ENCODE measurements at places on chromosomes 4 and X. TPM values are rescaled to one million over a fixed set of nuclear protein-coding genes. Genes with fewer than 3 reads are reported as not detected.
A peak's percentile ranks its signal among the peaks of the same experiment; 100 is the strongest.

GRCh38 chr4:1575418-1576303 lies 108.5 kb downstream of the FAM53A start:
- H3K4me1 ChIP-seq: no peaks in the 10 kb centered on the region
- H3K36me3 ChIP-seq: no peaks in the 10 kb centered on the region
- no peak for DNase-seq
- no peaks in the 10 kb centered on the region for H3K27me3 ChIP-seq

DNA sequence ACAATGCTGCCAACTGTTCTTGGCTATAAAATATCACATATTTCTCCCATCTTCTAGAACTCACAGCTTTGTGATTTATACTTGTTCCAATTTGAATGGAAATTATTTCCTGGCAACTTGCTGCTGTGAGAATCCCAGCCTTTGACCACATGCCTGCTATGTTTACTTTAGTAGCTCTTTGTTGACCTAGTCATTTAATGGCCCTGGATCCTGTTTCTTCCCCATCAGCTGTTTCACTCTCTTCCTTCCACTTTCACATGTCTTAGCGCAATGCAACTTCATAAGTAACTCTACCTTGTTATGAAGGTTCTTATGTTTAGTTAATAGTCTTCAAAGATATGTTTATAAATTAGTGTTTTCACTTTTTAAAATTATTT lies 1973.6 kb upstream of the AGA start:
- no peak for DNase-seq
- no peak overlapping the region for H3K4me3 ChIP-seq
- no peaks in the 10 kb centered on the region for H3K36me3 ChIP-seq
- H3K27me3 ChIP-seq: no peaks in the 10 kb centered on the region
- H3K4me1 ChIP-seq: no peaks in the 10 kb centered on the region
- H3K27ac ChIP-seq: no peak overlapping the region

Gene RTL3
- total RNA-seq: not detected

Gene INTU
- 0.16 TPM for total RNA-seq

DNA sequence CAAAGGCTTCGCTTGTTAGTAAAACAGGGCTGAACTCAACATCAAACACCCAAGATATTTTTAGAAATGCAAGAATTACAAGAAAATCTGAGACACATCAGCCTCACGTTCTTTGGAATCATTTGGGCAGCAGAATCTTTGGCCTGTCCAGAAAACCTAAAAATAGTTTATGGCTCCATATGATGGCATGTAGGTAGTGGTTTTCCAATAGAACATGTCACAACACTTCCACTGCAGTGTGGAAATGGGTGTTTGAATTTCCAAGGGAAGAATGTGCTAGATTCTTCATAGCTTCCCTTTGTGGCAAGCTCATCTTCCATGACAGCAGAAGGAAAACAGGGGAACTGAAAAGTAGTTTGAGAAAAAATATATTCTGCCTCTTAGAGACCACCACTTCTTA lies 118.8 kb downstream of the ARHGAP6 start:
- peaks cover 2% of the 10 kb centered on the region for H3K27me3 ChIP-seq
- H3K4me3 ChIP-seq: no peak overlapping the region
- H3K27ac ChIP-seq: no peak overlapping the region
- DNase-seq: no peak
- no peaks in the 10 kb centered on the region for H3K36me3 ChIP-seq

DNA sequence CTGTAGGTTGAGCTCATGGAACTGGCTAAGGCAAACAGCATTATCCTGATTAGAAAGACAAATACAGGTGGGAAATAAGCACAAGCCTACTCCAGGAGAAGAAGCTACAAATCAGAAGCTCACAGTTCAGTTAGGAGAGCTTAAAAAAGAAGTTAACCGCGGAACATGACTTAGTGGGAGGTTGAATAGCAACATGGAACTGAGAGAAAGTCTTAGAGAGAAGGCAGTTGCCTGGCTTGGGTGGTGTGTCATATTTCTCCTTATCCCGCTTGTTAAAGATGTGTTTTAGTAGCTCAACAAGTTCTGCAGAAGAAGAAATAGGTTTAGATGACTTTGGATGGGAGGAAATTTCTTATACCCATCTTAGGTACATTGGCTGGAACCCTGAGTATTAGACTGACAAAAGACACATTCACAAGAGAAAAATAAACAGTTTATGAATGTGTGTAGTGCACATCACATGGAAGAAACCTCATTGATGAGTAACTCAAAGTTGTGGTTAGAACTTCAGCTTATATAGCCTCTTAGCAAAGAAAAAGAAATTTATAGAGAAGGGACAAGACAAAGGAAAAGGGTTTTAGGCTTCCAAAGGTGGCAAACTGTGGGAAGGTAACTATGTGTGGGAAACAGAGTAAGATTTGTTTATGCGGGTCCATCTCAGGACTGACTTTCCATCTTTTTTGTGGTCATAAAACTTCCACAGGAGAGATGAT lies 37.4 kb upstream of the RXFP1 start:
- H3K4me1 ChIP-seq: no peaks in the 10 kb centered on the region
- H3K27me3 ChIP-seq: peaks cover 2% of the 10 kb centered on the region
- no peak for DNase-seq
- no peak overlapping the region for H3K27ac ChIP-seq
- no peak overlapping the region for H3K4me3 ChIP-seq

- no peaks in the 10 kb centered on the region for H3K4me1 ChIP-seq
- no peaks in the 10 kb centered on the region for H3K27me3 ChIP-seq
- no peak overlapping the region for H3K4me3 ChIP-seq
- H3K27ac ChIP-seq: no peak overlapping the region
- DNase-seq: no peak
Observed at GRCh38 chrX:69082753-69083150, 82.5 kb downstream of the PJA1 start.

GRCh38 chrX:22033818-22034217 lies 1.7 kb downstream of the PHEX start:
- peaks cover 37% of the 10 kb centered on the region for H3K4me1 ChIP-seq
- H3K27ac ChIP-seq: peak overlapping the region; percentile 38
- DNase-seq: no peak
- H3K4me3 ChIP-seq: peak overlapping the region; percentile 38
- no peaks in the 10 kb centered on the region for H3K27me3 ChIP-seq

GRCh38 chr4:124851741-124852140 lies 139.2 kb upstream of the ANKRD50 start:
- no peaks in the 10 kb centered on the region for H3K27me3 ChIP-seq
- DNase-seq: no peak
- H3K27ac ChIP-seq: no peak overlapping the region
- H3K36me3 ChIP-seq: no peaks in the 10 kb centered on the region
- no peak overlapping the region for H3K4me3 ChIP-seq

GRCh38 chr4:25955705-25956104 lies 41.7 kb downstream of the SMIM20 start:
- peaks cover 12% of the 10 kb centered on the region for H3K27me3 ChIP-seq
- DNase-seq: no peak
- no peak overlapping the region for H3K27ac ChIP-seq
- H3K36me3 ChIP-seq: no peaks in the 10 kb centered on the region

- no peak overlapping the region for H3K4me3 ChIP-seq
- H3K36me3 ChIP-seq: no peaks in the 10 kb centered on the region
- H3K27me3 ChIP-seq: peaks cover 2% of the 10 kb centered on the region
- no peak overlapping the region for H3K27ac ChIP-seq
- no peak for DNase-seq
- H3K4me1 ChIP-seq: no peaks in the 10 kb centered on the region
Observed at GRCh38 chr4:82711158-82711785, 87.3 kb downstream of the SCD5 start.

DNA sequence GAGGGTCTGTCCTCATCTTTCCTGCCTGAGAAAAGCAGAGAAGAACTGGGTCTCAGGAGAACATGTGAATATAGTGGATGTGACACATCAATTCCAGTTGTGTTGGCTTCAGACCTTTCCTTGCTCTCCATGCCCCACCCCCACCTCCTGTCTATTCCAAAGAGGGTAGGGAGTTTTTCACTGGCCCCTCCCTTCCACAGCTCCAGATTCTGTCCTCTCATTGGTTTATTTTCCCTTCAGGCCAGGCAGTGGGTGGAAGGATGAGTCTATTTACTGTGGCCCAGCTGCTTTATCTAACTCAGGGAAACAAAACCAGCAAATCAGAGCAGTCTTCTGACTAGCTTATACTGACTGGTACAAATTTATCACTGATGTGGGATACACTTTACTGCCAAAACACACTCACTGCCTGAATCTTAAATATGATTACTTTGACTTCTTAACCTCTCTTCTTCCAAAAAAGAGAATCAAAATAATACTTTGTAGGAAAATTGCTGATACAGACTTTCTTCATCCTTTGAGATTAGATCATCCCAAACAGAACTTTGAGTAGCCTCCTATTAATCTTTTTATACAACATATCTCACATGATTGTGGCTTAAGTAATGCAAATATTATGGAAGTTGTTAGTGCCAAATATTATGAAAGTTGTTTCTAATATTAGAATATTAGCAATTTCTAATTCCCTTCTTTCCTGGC lies 221.2 kb downstream of the MID1 start:
- H3K27ac ChIP-seq: no peak overlapping the region
- H3K4me3 ChIP-seq: no peak overlapping the region
- no peaks in the 10 kb centered on the region for H3K36me3 ChIP-seq
- no peaks in the 10 kb centered on the region for H3K27me3 ChIP-seq

Gene STK26
- total RNA-seq: 75.4 TPM

- peaks cover 59% of the 10 kb centered on the region for H3K36me3 ChIP-seq
- H3K27me3 ChIP-seq: no peaks in the 10 kb centered on the region
- peak overlapping the region; percentile 97 for H3K4me3 ChIP-seq
Observed at GRCh38 chrX:38803243-38803587, 2.0 kb downstream of the MID1IP1 start.

DNA sequence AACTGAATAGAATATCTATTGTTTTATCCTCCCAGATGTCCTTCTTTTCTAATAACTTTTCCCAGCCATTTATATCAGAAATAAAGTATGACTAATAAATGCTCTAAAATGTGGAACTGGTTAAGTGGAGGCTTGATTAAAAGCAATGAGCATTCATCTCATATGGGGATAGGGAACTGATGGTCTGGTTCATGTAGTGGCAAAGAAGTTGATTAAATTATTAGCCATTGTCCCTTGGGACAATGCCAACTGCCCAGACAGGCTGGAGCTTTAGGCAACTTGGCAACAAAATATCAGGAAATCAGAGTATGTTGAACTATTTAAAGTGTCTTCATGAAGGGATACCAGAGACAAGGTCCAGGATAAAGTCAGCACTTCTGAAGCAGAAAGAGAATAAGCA lies 24.2 kb downstream of the TRO start:
- H3K27me3 ChIP-seq: no peaks in the 10 kb centered on the region
- no peak for DNase-seq
- no peak overlapping the region for H3K4me3 ChIP-seq
- H3K27ac ChIP-seq: no peak overlapping the region

Gene CT45A2
- total RNA-seq: not detected

GRCh38 chr4:61507091-61507490 lies 307.0 kb downstream of the ADGRL3 start:
- H3K27me3 ChIP-seq: no peaks in the 10 kb centered on the region
- no peak overlapping the region for H3K4me3 ChIP-seq
- no peak for DNase-seq
- H3K4me1 ChIP-seq: no peaks in the 10 kb centered on the region
- no peaks in the 10 kb centered on the region for H3K36me3 ChIP-seq

Gene TMPRSS11D
- total RNA-seq: not detected

DNA sequence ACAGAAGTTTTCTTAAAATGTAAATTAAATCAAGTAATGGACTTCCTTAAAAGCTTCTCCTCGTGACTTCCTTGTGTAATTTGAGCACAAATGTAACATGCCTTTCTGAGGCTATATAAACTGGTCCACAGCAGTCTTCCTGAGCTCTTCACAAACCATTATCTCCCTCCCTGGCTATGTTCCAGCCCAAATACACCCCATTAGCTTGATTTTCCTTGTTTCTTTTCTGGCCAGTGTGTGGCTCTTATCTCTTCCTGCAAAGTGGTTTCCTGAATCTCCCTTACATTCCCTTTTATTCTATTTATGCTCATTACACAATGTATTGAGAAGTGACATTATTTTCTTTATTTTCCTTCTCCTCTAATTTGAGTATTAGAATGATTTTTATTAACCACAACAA lies 1085.3 kb upstream of the PCDH10 start:
- no peak overlapping the region for H3K4me3 ChIP-seq
- no peaks in the 10 kb centered on the region for H3K27me3 ChIP-seq
- no peaks in the 10 kb centered on the region for H3K36me3 ChIP-seq
- no peaks in the 10 kb centered on the region for H3K4me1 ChIP-seq
- DNase-seq: no peak
- H3K27ac ChIP-seq: no peak overlapping the region

GRCh38 chr4:54228056-54228527 lies 1.0 kb upstream of the PDGFRA start:
- no peak overlapping the region for H3K4me3 ChIP-seq
- no peak overlapping the region for H3K27ac ChIP-seq
- no peaks in the 10 kb centered on the region for H3K36me3 ChIP-seq
- DNase-seq: peak; percentile 74
- H3K27me3 ChIP-seq: peaks cover 87% of the 10 kb centered on the region

Gene MAP9
- 8.4 TPM for total RNA-seq

- no peak overlapping the region for H3K4me3 ChIP-seq
- no peaks in the 10 kb centered on the region for H3K36me3 ChIP-seq
- no peak overlapping the region for H3K27ac ChIP-seq
- no peak for DNase-seq
- H3K27me3 ChIP-seq: no peaks in the 10 kb centered on the region
- H3K4me1 ChIP-seq: no peaks in the 10 kb centered on the region
Observed at GRCh38 chr4:189278597-189279165, 662.0 kb upstream of the FRG1 start.

Gene SRPK3
- total RNA-seq: not detected

Gene MAGEA6
- total RNA-seq: not detected

- H3K4me3 ChIP-seq: peak overlapping the region; percentile 69
- H3K27me3 ChIP-seq: peaks cover 12% of the 10 kb centered on the region
- peaks cover 17% of the 10 kb centered on the region for H3K4me1 ChIP-seq
- H3K27ac ChIP-seq: no peak overlapping the region
- no peak for DNase-seq
- H3K36me3 ChIP-seq: no peaks in the 10 kb centered on the region
Observed at GRCh38 chr4:145734031-145734430, 54.1 kb downstream of the C4orf51 start.

Gene FREM3
- not detected for total RNA-seq

DNA sequence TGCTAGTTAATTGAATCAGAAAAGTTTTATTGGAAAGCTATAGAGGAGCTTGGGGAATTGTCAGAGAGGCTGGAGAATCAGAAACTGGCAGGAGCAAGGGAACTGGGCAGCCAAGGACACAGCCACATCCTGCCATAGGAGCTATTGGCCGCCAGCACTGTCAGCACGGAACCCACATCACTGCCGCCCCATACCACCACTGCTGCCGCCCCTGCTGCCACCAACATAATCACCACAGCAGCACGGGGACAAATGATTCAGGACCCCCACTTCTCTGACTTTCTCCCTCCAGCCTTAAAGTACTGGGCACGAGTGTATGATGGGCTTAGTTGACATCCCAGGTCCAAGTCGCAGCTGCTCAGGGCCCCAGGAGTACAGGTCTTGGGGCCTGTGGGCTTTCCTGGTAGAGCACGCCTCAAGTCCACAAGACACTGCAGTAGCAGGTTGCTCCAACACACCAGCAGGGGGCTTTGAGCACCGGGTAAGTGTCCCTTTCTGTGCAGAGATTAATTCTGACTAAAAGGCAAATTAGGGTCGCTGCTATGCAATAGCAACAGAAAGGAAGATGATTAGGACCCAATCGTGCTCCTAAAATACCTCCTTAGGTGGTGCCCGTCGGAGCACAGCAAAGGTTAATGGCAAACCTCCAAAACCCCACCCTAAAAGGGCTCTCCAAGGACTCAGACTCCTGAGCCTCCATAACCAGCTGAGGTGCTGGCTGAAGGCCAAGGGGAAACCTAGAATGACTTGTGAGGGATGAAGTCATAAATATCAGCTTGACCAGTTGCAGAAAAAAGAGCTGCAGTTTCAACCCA lies 6.9 kb downstream of the PJA1 start:
- no peaks in the 10 kb centered on the region for H3K27me3 ChIP-seq
- H3K4me1 ChIP-seq: peaks cover 28% of the 10 kb centered on the region
- peaks cover 20% of the 10 kb centered on the region for H3K36me3 ChIP-seq
- peak; percentile 46 for DNase-seq
- H3K4me3 ChIP-seq: no peak overlapping the region

Gene SSX3
- total RNA-seq: not detected

Gene TCEAL3
- 7.9 TPM for total RNA-seq

Measured in activated CD8-positive, alpha-beta T cell treated with anti-CD3 and anti-CD28 coated beads for 36 hours (primary cell).